ENCODE measurements at places on chromosomes 12 and 14.

DNA sequence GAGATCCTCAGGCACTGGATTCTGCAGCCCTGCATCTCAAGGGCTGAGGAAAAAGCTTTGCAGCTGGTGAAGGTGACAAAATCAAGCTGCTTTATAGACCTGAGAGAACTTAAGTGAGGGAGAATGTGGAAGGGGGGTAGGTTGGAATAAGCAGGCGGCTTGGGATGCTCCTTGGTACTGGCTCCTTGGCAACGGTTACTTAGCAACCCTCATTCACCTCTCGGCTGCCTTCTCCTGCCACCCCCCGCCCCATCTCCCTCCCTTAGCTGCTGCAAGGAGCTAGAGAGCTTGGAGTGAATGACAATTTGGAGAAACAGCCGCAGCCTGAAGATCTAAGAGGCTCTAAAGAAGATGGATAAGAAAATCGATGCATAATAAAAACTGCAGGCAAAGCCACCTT lies 44.1 kb upstream of the CISTR start:
- no peak for DNase-seq

- no peak for DNase-seq
Measured at GRCh38 chr14:102293781-102294180, 11.2 kb downstream of the MOK start.

DNA sequence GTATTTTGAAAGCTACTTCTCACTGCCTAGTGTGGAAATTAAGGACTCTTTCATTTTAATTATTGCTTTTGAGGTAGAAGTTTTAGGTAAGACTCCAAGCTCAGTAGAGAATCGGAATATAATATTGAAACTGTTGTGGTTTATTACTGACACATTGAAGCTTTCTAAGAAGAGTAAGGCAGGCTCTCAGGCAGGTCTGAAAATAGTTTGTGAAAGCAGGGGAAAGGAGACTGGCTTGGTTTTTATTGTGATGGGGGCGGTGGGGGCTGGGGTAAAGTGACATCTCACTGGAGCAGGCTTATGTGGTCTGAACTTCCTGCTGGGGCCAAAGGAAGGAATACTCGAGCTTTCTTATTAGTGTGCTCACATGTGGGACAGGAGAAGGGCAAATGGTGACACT lies 79.5 kb downstream of the OTOGL start:
- no peak for DNase-seq

DNA sequence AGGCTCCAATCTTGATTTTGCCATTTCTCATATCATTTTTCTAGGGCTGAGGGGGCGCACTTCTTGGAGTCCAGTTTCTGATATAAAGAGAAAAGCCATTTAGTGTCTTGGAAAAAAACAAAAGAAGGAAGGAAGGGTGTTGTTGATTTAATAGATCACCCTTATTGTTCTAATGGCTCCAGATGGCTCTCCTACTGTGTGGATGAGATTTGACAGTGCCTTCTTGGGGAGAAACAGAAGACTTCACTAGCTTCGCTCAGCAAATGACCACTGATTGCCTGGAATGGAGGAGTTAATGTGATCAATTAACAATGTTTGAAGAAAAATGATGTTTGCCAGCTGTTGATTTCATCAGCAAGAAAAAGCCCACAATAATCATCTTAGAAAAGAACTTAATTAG lies 216.2 kb downstream of the APAF1 start:
- no peak for DNase-seq

GRCh38 chr14:75121552-75121951 lies 5.3 kb downstream of the NEK9 start:
- DNase-seq: no peak

DNA sequence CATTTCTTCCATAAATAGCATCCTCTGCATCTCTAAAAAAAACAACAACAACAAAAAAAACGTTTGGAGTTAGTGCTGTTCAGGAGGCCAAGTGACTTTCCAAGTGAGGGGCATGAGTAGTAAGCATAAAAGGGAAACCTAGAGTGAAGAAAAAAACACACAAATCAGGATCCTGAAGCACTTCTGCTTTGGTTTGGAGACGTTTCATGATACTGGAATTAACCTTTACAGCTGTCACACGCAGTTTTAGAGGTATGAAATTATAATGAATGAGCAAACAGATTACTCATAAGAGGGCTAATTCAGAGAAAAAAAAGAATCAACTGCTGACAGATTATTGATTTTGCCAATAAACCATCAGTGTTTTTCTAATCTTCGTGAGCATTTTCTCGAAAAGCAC lies 3.8 kb downstream of the SRSF9 start:
- DNase-seq: no peak

DNA sequence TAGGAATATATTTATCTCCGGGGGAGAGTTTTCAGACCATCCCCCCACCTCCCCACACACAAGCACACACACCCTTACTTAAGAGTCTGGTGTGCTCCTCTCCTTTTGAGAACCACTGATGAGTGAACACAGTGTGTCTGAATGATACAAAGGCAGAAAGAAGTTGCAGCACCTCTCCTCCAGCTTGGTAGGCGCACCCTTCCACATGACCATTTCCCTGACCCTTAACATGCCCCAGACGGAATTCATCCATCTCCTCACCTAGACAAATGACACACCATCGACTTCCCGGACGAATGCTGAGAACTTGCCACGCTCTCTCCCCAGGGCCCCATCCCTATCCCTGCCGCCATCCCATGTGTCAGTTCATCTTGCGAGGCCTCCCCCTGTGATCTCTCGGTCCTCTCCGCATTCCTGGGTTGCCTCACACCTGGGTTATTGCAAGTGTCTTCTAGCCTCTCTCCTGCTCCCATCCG lies 3.9 kb downstream of the TNFRSF1A start:
- no peak for DNase-seq

DNA sequence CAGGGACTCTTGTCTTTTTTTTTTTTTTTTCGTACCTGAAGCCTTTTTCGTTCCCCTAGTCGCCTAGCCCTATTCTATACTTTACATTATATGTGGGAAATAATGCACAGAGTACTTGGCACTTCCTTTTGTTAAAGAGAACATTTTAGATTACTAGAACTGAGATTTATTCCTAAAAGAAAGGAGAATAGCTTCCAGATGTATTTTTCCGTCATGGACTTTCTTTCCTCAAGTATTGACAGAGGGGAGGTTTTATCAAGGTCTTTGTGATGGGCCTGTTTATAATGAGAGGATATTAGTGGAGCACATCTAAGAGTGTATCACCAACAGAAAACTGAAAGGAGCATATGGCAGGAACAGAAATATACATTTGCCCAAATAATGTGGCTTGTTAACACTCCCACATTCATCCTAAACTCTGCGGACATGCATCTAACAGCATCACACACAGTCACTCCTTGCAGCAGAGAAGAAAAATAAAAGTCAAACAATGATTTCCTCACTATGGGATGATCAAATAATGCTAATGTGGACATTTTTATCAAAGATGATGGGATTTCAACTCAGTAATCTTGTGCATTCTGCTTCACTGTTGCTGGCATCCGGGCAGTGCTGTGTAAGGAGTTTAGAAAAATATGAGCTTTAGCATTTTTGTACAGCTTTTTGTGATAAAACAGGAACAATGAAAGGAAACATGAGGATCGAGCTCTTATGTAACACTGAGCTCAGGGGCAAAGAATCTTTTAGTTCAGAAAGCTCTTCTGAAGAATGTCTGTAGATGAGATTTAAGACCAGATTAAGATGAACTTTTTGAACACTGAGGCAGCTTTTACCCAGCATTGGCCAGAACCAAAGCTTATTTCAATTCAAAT lies 183.1 kb downstream of the EGLN3 start:
- DNase-seq: no peak

DNA sequence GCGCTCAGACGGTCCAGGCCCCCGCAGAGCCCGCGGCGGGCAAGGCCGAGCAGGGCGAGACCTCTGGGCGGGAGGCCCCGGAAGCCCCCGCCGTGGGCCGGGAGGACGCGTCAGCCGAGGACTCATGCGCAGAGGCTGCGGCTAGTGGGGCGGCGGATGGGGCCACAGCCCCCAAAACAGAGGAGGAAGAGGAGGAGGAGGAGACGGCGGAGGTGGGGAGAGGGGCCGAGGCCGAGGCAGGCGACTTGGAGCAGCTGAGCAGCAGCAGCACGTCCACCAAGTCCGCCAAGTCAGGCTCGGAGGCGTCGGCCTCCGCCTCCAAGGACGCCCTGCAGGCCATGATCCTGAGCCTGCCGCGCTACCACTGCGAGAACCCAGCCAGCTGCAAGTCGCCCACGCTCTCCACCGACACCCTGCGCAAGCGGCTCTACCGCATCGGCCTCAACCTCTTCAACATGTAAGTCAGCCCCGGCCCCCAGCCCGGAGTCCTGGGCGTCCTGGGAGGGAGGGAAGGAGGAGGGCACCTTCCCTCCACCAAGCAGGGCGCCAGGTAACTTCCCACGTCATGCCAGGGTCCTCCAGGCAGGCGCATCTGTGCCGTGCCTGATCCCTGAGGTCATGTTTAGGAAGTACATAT lies 72.4 kb downstream of the IQSEC3 start:
- DNase-seq: no peak

GRCh38 chr12:66823857-66824570 lies 145.1 kb upstream of the GRIP1 start:
- no peak for DNase-seq

GRCh38 chr12:57523706-57524614 lies 1.3 kb downstream of the MBD6 start:
- DNase-seq: no peak

Measured in stimulated activated CD4-positive, alpha-beta T cell treated with anti-CD3 and anti-CD28 coated beads, TNF-alpha, amount 100 ng/mL, for 4 hours (primary cell).